ENCODE measurements at places on chromosomes 13 and 19. TPM values are rescaled to one million over a fixed set of nuclear protein-coding genes. Genes with fewer than 3 reads are reported as not detected.

Gene CYP4F12
- 4.0 TPM for total RNA-seq

Gene SLITRK1
- not detected for total RNA-seq

Gene ZNF667
- total RNA-seq = 3.1 TPM

Gene SIGLEC8
- 0.77 TPM for total RNA-seq

Gene OLFM2
- total RNA-seq = 11.9 TPM

Gene CEACAM7
- total RNA-seq = 0.37 TPM

Gene ZNF805
- total RNA-seq = 13.8 TPM

Gene SOX1
- total RNA-seq = not detected

Gene TECR
- total RNA-seq = 32.7 TPM

Gene CYP2A7
- total RNA-seq = not detected

Gene LRRC25
- 38.0 TPM for total RNA-seq

Gene S1PR5
- 0.26 TPM for total RNA-seq

Gene POU2F2
- total RNA-seq = 3.2 TPM

Gene KLK12
- total RNA-seq = 14.4 TPM

Gene ZNF791
- 20.7 TPM for total RNA-seq

Gene ZNF682
- 9.6 TPM for total RNA-seq

Gene PTGER1
- 2.0 TPM for total RNA-seq

Gene ZNF177
- total RNA-seq = 11.5 TPM

Gene CYP2A6
- total RNA-seq = 1.7 TPM

Gene RASIP1
- 32.8 TPM for total RNA-seq

Gene GPR4
- 1.3 TPM for total RNA-seq

Gene GRIK5
- 0.83 TPM for total RNA-seq

Gene PRR20C
- total RNA-seq = not detected

Gene PPFIA3
- total RNA-seq = 3.0 TPM

Gene ATXN8OS
- not detected for total RNA-seq

Gene ZNF763
- 7.2 TPM for total RNA-seq

Gene HCST
- total RNA-seq = 5.4 TPM

Gene MIA
- 3.2 TPM for total RNA-seq

Gene CC2D1A
- total RNA-seq = 19.9 TPM

Gene RUBCNL
- total RNA-seq = 11.5 TPM

Gene CBY2
- total RNA-seq = not detected

Gene CEACAM20
- total RNA-seq = not detected

Gene OR7E24
- not detected for total RNA-seq

Gene FOXA3
- total RNA-seq = 0.43 TPM

Gene GPR12
- total RNA-seq = 0.09 TPM

Gene MYO16
- 13.8 TPM for total RNA-seq

Gene RHPN2
- total RNA-seq = 17.5 TPM

Gene LCP1
- 227 TPM for total RNA-seq

Gene ZNF829
- total RNA-seq = 4.2 TPM

Gene CLEC17A
- total RNA-seq = 2.3 TPM

Gene GNG7
- 4.5 TPM for total RNA-seq

Gene ZNF253
- total RNA-seq = 6.1 TPM

Gene OR4F17
- not detected for total RNA-seq

Gene DCLK1
- 23.5 TPM for total RNA-seq

Gene HRC
- 5.7 TPM for total RNA-seq

Gene PSG7
- not detected for total RNA-seq

Gene C19orf85
- total RNA-seq = not detected

Gene ZNF773
- total RNA-seq = 6.3 TPM

Gene ZNF180
- total RNA-seq = 12.7 TPM

Gene TMEM38A
- total RNA-seq = 6.2 TPM

Gene CGB3
- not detected for total RNA-seq

Gene CCDC194
- not detected for total RNA-seq

Gene TYK2
- 175 TPM for total RNA-seq

Gene ZFP14
- 3.8 TPM for total RNA-seq

Gene KLK2
- total RNA-seq = not detected

Gene PSG6
- not detected for total RNA-seq

Gene TMEM238
- total RNA-seq = 31.0 TPM

Gene MCF2L
- total RNA-seq = 78.7 TPM
